NCI-H2081 (cell line): ENCODE measurements at places on chromosomes 13 and 19.

- no peak for DNase-seq
Measured at GRCh38 chr13:40031031-40031430, 375.6 kb downstream of the COG6 start.

DNA sequence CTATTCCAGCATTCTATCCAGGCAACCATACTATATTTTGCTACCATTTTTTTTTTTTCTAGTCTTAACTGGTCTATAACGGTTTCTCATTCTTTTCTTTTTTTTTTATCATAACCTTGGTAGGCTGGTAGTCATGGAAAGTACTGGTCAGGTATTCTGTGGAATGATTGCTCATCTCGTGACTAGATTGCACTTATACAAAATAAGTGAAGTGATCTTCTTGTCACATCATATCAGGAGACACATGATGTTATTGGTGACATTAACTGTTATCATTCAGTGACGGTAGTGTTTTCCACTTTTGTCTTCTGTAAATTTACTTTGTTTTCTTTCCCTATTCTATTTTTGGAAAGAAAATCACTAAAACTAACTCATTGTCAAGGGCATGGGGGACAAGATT lies 239.3 kb upstream of the SLITRK6 start:
- DNase-seq, result no peak

DNA sequence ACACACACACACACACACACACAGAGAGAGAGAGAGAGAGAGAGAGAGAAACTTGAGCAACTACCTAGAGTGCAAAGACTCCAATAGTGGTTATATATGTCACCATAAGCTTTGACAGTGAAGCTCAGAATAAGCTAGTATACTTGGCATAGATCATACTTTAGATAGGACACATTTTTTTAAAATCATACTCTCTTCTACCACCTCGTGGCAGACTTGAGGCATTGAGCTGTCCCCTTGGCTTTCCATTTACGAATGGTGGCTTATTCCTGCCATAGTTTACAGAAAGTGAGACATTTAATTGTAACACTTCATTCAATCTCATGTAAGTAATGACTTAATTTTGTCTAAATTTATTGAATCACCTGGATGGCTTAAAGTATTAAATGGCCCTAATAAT lies 108.2 kb downstream of the EDNRB start:
- no peak for DNase-seq

DNA sequence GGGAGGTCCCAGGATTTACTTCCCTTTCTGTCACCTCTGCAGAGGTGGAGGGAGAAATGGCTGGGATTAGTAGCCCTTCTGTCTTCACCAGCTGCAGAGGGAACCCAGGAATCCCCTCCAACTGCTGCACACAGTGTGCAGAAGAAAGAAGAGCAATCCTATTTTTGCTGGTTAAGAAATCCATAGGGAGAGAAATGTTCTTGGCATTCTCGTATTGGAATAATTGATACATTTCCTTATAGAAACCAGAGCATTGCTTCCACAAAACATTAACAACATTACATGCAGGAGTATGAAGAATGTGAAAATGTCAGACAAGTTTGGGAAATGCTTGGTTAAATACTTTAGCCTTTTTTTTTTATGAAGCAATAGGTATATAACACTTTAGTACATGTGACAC lies 48.3 kb upstream of the KLF12 start:
- no peak for DNase-seq

GRCh38 chr19:20165971-20166592 lies 932 bp upstream of the ZNF486 start:
- no peak for DNase-seq

DNA sequence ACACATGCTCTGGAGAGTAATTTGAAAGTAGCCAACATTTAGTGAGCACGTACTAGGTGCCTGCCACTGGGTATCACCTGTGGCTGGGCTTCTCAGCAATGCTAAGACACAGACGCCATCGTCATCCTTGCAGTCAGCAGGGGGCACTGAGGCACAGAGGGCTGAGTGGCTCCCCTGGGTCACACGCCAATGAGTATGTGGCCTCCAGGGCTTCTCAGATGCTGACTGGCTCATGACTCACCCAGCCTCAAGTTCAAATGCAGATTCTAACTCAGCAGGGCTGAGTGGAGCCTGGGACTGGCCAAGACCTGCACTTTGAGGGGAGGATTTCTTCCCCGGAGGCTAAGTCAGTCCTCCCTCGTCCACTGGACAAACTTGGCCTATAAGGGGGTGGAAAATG lies 115.1 kb upstream of the CACNA1A start:
- DNase-seq, result no peak

- DNase-seq, result no peak
Measured at GRCh38 chr13:41127701-41128100, 4.9 kb downstream of the KBTBD6 start.
